ENCODE measurements at places on chromosomes 4 and X.

- no peak for DNase-seq
These were observed 33.5 kb upstream of the CYBB start for GRCh38 chrX:37746218-37746941.

GRCh38 chr4:17580969-17581368, 4.0 kb downstream of the LAP3 start:
- DNase-seq, result no peak

GRCh38 chr4:10151182-10151581, 34.6 kb upstream of the WDR1 start:
- no peak for DNase-seq

DNA sequence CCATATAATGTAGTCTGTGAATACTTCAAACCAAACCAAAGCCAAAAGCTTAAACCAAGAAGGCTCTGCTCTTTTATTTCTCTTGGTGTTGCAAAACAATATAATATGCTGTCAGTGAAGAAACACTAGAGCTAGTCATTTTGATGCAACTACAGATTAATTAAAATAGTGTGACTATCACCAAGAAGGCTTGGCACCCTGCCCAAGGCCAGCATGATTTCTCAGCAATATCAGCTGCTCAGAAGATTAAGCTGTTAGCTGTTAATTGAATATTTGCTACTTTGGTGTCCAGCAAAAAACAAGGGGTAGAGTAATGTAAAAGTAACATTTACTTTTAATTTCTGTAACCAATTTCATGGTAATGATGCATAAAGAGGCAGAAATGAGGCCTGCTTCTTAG, 104.9 kb upstream of the PRPS2 start:
- DNase-seq, result no peak

DNA sequence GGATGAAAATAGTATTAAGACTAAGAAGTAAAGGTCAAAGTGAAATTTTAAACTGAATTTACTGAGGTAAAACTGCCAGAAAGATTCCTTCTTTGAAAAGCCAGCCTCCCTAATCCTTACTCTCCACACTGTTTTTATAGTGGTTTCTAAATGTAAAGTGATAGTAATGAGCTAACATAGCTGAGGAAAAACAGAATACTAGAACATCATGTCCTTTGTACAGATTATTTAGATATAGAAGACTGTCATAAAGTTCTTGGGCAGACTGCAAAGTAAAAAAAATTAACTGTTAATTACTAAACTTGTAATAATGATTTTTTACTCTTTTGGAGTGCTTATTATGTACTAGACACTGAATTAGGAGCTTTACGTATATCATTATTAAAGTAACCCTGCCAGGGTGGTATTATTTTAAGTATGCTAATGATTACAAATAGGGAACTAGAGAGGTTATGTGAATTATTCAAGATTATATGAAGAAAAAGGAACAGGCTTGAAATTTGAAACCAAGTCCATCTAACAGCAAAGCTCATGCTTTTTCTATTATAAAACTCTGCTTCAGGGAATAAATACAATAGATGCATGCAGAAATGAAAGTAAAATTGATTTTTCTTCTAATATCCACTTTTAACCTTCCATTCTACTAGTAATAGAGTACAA, 150.5 kb downstream of the TBCK start:
- DNase-seq, result no peak

DNA sequence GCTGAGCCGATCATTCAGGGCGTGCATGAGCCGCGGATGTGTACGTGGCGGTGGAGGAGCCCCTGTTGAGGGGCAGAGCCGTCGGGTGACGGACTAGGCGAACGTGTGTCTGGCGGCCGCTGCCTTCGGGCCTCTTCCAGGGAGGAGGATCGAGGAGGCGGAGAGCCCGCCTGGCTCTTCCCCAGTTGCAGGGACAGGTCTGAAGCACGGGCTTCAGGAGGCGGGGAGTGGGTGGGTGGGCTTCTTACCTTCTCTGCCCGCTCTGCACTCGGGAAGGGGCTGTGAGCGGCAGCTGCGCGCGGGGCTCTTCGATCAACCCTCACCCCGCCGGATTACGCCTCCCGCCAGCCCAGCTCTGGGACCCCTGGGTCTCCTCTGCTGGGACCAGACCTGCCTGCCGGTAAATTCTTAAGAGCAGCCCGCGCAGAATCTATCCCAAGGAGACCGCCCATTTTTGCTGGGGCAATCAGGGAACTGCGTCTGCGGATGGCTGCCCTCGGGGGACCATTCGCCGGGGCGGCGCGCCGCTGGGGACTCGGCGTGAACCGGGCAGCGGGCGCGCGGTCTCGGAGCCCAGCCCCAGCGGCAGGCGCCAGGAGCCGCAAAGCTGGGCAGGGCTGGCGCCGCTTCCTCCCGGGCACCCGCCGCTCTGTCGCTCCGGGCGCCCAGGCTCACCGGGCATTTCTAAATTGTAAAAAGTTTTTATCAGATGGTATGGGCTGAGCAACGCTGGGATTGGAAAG, 4.9 kb downstream of the PLAC8 start:
- peak; percentile 28 for DNase-seq

DNA sequence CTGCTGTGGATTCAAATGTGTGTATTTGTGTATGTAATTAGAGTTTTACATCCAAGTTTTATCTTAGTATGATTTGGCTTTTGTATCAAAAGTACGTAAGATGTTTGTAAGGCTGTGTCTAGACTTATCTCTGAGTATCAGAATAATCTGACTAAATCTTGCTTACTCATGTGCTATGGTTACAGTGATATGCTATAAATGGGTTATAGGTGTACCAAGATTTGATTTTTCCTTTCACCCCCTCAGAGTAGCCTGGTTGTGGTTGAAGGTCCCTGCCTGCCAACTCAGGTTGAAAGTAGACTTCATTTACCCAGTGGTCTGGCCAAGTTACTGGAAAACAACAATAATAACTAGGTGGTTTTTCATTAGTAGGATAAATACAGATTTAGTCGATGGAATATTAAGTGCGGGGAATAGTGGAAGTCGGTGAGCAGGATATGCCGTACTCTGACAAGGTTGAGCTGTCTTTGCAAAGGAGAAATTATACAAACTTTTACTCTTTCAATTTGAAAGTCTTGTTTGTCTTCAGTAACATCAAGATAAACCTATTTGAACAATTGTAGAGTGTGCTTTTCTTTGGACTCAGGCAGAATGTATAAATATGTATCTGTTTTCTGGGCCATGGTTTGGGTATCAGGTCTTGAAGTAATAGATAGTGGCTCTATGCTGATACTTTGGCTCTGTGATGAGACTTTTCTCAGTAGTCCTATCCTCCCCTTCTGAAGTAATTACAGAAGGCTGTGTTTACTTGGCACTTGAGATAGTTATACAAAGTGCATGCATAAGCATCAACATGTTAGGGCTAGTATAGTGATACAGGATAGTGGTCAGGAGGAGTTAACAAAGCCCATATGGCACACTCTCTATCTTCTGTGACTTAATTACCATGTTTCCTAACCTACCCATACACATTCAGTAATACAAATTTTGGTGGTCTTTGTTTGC, 23.7 kb downstream of the BMP2K start:
- DNase-seq, result no peak

- peak; percentile 14 for DNase-seq
These were observed 41.7 kb downstream of the BCORL1 start for GRCh38 chrX:130024127-130024526.

DNA sequence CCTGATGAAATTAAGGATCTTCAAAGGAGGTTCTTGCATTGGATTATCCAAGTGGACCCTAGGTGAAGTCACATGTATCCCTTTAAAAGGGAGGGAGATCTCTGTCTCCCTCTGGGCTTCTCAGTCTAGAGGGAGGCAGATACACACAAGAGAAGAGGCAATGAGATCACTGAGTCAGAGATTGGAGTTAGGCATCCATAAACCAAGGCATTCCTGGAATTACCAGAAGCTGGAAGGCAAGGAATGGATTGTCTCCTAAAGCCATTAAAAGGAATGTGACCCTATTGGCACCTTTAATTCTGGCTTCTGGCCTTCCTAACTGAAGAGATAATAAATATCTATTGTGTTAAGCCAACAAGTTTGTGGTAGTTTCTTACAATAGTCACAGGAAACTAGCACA, 383.2 kb downstream of the PACRGL start:
- no peak for DNase-seq

- no peak for DNase-seq
These were observed 34.4 kb upstream of the C4orf50 start for GRCh38 chr4:6052679-6053078.

DNA sequence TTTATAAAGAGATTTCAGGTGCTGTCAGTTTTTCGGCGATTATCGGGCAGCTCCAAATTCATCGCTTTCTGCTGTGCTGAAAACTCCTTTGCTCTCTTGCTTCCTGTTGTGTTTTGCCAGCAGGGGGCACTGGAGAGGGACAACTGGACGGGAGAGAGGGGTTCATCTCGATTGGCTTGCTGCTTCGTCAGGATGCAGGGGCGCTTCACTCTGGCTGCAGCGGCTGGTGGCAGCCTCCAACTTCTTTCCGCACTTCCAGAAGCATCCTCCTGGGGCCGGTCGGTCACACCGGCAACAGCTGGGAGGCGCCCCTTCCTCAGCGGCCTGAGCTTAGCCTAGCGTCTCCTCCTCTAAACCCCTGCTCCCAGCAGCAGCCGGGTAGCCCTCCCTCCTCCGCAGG, 29.5 kb downstream of the MSL3 start:
- peak; percentile 5 for DNase-seq

DNA sequence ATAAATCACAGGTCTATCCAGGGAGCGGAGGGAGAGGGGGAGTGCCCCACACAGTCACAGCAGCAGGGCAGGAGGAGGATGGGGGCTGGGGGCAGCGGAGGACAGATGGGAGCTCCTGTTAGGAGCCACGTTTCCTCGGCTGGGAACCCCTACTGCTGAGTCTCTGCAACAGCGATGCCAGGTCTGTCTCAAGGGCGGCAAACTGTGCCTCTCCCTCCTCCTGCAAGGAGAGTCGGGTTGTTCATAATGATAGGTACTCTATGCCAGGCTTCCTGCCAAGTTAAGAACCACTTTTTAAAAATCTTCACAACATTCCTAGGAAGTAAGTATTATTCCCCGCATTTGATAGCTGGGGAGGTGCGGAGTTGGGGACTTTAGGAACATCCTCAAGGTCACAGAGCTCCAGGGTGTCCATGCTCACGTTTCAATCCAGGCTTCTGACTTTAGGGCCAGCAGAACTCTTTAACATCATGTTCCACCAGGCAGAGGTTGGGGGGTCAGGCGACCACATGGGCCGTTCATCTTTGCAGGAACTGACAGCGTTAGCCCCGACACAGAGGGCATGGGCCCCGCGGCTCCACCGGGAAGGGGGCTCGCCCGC, 98.3 kb upstream of the MAML3 start:
- peak; percentile 34 for DNase-seq

GRCh38 chr4:104879367-104879766, 267.3 kb upstream of the TET2 start:
- no peak for DNase-seq

GRCh38 chr4:18973296-18973695, 951.7 kb upstream of the LCORL start:
- DNase-seq, result no peak

DNA sequence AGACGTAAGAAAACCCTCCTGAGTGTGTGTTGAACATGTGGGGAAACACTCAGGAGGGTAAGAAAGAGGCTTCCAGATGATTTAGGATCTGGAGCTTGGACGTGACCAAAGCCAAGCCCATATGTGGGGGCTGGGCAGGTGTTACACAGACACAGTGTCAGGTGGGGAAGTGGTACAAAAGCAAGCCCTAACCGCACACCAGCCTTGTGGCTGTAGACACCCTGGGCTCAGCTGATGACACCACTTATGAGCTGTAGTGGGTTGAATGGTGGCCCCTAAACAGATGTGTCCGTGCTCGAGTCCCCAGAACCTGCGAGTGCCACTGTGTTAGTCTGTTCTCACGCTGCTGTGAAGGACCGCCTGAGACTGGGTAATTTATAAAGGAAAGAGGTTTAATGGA, 25.0 kb upstream of the NSG1 start:
- no peak for DNase-seq

- no peak for DNase-seq
These were observed 25.2 kb downstream of the TAF7L start for GRCh38 chrX:101265869-101266428.

DNA sequence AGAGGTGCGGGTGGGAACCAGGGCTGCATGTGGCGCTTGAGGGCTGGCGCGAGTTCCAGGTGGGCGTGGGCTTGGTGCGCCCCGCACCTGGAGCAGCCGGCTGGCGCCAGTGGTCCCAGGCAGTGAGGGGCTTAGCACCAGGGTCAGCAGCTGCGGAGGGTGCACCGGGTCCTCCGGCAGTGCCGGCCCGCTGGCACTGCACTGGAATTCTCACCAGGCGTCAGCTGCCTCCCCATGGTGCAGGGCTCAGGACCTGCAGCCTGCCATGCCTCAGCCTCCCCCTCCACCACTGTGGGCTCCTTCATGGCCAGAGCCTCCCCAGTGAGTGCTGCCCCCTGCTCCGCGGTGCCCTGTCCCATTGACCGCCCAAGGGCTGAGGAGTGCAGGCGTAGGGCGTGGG, 174.0 kb downstream of the ADAM29 start:
- no peak for DNase-seq

DNA sequence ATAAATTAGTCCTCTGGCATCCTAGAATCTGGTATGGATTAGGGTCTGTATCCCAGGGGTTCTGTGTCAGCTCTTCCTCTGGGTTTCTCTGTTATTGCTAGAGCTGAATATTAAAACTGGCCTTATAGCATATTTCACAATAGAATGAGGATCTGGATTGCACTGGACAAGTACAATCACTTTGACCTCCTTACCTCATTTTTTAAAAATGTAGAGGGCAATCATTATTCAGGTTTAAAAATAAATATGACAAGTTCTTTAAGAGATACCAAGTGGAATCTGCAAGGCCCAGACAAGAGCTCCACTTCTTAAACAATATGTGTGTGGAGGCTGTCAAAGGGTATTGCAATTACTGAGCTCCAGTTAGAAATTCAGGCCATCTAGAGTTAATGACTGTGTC, 1.4 kb downstream of the PALLD start:
- no peak for DNase-seq

DNA sequence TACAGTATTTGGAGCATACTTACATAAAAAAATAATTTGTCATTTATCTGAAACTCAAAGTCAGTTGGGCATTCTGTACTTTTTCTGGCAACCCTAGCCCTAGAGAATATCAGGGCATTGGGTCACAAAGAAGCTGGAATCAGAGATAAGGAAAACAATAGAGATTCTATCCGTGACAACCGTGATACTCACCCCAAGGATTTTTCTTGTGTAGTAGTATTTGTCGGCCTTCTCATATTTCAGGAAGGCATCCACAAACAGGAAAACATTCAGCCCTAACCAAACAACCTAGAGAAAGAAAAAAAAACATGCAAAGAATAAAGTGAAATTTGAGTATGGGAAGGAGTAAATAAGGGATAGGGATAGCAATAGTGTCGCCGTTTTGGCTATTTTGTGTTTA, 3.6 kb downstream of the NOX1 start:
- DNase-seq, result no peak

DNA sequence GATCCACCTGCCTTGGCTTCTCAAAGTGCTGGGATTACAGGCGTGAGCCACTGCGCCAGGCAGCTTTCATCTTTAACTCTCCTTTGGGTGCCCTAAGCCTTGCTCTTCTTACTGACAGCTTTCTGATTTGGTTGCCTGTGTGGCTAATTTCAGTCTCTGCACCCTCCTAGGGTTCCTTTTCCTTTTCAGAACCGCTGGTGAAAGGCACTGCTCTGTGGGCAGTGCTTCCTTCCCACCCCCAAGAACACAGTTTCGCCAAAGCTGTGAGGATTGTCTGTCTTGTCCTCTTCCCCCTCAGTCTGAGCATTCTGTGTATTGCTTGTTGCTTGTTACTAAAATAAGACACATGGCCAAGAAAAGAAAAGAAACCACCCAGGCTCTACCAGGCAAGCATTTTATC, 101.4 kb upstream of the FRMPD3 start:
- no peak for DNase-seq

Measured in HuH-7 (cell line).